Astrocyte (in vitro differentiated cells and primary cell): ENCODE measurements at places on chromosomes 2 and 18. TPM values are rescaled to one million over a fixed set of nuclear protein-coding genes. Genes with fewer than 3 reads are reported as not detected.

DNA sequence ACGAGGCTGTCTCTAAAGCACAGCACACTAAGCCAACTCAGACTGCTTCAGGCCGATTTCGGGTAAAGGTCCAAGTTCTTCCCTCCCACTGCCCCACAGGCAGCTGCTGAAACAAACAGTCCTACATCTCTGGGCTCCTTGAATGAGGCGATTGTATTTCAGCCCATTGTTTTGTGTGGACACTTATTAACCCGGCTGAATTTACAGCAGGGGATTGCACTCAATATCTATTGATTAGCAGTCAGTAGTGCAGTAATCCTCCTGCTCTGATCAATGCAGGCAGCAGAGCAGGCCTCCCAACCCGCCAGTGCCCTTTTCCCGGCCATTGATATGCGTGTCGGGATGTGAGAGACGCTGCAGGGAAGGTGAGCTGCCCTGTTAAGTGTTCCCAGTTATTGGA lies 330.1 kb downstream of the CMPK2 start:
- no peak overlapping the region for H3K4me3 ChIP-seq
- H3K4me1 ChIP-seq, result no peaks in the 10 kb centered on the region
- H3K27ac ChIP-seq, result no peak overlapping the region
- H3K27me3 ChIP-seq, result no peaks in the 10 kb centered on the region

DNA sequence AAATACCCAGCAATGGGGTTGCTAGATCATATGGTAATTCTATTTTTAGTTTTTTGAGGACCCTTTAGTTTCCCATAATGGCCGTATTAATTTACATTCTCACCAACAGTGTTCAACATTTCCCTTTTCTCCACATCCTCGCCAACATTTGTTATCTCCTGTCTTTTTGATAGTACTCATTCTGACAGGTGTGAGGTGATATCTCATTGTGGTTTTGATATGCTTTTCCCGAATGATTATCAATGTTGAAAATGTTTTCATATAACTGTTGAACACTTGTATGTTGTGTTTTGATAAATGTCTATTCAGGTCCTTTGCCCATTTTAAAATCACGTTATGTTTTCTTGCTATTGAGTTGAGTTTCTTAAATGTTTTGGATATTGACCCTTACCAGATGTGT lies 5.8 kb upstream of the RIF1 start:
- DNase-seq, result no peak
- H3K36me3 ChIP-seq, result no peaks in the 10 kb centered on the region
- no peaks in the 10 kb centered on the region for H3K4me1 ChIP-seq
- no peak overlapping the region for H3K27ac ChIP-seq

Gene COL5A2
- 429 and 580 TPM in 2 replicates for total RNA-seq

Gene GCG
- total RNA-seq, result not detected in 2 replicates

Gene SERPINB3
- total RNA-seq, result not detected in 2 replicates

Gene RBM44
- 0.29 and 0.32 TPM in 2 replicates for total RNA-seq
